ENCODE measurements at places on chromosomes 7 and 10.

DNA sequence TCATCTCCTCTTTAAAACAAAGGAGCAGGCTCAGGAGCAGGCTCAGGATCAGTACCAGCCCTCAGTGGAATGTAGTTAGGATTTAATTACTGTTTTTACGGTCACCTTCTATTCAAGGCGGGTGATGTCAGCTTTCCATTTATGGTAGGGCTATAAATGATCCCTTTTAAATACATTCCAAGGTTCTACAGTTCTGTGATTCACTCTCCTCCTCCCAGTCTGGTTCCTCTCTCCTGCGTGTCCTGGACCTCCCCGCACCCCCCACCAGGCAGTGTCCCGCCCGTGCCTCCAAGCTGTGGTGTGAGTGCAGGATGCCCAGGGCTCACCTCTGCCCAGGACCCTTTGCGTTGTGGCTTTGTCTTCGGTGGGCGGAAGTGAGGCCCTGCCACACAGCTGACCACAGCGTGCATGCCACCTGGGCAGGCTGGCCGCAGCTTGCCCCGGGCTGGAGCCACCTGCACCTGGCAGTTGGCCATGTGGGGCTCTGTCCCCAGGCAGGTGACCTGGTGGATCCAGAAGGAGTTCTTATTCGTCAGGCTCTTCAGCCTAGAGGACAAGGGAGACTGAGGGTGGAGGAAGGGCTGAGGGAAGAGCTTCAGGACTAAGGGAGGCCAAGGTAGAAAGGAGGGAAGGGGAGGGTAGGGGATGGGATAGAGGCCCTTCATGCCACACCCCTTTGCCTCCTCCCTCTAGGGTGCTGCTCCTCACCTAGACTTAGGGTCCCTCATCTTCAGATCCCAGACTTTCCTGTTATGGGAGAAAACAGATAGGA, 9.1 kb downstream of the LOXL4 start:
- DNase-seq, result no peak

DNA sequence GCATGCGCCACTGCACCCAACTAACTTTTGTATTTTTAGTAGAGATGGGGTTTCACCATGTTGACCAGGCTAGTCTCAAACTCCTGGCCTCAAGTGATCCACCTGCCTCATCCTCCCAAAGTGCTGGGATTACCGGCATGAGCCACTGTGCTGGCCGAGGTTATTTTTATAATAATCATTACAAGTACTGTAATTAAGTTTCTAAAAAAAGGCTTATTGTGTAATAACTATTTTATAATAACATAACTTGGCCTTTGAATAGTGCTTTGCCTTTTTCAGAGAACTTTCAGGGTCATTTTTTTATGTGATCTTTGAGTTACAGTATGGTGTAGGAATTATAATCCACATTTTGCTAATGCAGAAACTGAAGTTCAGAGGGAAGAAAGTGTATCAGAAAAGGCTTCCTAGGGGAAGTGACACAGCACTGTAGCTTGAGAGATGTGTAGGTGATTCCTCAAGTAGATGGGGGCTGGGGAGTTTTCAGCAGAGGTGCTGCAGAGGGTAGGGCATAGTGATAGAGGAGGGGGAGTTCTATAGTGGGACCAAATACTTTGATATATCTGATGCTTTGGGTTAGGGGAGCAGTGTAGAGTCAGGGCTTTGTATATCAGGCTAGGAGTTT, 9.2 kb upstream of the SYPL1 start:
- no peak for DNase-seq

GRCh38 chr7:127838816-127839415, 186.9 kb downstream of the SND1 start:
- DNase-seq, result no peak

DNA sequence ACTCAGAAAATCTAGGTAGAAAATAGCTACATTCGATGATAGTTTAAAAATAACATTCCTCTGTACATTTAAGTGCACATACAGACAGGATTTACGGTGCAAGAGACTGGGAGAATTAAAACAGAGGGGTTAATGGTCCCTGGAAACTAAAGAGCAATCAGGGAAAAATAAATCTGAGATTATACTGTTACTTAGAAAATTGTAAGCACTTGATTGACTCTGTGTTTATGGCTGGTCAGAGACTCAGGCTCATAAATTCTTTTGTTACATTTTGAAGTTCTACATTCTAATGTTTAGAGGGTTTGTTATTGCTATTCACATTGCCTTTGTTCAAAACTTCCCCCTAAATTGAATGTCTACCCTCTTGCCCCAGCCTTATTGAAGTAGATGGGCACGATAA, 54.4 kb downstream of the CDCA7L start:
- DNase-seq, result no peak

DNA sequence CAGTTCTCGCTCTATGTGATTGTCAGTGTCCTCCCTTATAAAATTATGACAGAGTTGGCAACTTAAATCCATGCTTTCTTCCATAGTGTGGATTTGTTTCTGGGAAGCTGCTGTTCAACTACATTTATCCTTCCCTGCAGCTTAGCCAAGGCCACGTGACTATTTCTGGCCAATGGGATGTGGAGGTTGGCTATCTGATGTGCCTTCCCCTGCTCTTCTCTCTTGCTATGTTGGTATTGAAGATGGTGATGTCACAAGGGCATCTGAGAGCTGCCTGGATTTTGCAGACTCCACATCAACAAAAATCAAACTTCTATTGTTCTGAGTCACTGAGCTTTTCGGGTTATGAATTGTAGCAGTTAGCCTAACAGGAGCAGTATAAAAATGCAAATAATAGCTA, 164.9 kb upstream of the RHOBTB1 start:
- no peak for DNase-seq

DNA sequence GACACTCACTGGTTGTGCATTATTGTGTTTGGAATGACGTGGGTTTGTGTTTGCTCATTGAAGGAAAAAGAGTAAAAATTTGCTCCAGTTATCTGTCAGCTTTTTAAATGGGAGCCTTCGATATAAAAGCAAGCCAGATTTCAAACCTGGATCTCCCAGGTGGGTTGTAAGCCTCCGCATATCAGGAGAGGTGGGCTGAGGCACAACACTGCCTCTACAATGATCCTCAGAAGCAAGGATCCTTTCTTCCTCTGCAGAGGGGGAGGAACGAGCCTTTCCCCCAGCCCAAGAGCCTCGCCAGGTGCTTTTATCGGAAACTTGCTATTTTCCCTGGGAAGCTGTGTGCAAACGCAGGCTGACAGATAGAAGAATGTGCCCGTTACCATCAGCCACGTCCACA, 331.0 kb upstream of the MGMT start:
- DNase-seq, result no peak

DNA sequence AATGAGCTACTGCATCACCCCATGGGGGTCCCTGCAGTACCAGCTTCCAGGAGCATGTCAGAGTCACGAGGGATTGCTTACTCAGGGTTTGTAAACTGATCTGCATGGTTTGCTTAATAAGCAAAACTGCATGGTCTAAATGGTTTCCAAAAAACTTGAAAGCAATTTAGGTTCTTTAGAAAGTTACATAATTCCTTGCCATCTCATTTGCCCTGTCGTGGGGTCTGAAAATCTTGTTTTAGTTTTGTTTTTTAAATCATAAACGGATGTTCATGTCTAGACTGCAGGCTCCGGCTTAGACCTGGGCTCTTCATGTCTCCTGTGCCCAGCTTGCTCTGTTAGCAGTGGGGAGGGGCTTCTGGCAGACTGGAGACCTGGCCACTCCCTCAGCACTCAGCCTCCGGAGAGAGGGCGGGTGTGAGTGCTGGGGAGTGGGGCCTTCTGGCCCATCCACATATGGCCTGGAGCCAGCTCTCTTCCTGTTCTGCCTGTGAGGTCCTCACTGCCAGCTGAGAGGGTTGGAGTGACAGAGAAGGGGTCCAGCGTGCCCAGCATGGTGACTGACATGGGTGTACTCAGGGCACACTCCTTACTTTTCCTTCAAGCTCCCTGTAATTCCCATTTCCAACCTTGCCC, 17.5 kb downstream of the PRF1 start:
- no peak for DNase-seq

GRCh38 chr10:122143238-122143841, 127.8 kb upstream of the BTBD16 start:
- DNase-seq, result no peak

- no peak for DNase-seq
Measured at GRCh38 chr7:33905389-33906032, at the start of gene BMPER. TSS of gene BMPER (plus strand) at chr7:33905539. CDS start at chr7:33905614, 75 bp downstream.

DNA sequence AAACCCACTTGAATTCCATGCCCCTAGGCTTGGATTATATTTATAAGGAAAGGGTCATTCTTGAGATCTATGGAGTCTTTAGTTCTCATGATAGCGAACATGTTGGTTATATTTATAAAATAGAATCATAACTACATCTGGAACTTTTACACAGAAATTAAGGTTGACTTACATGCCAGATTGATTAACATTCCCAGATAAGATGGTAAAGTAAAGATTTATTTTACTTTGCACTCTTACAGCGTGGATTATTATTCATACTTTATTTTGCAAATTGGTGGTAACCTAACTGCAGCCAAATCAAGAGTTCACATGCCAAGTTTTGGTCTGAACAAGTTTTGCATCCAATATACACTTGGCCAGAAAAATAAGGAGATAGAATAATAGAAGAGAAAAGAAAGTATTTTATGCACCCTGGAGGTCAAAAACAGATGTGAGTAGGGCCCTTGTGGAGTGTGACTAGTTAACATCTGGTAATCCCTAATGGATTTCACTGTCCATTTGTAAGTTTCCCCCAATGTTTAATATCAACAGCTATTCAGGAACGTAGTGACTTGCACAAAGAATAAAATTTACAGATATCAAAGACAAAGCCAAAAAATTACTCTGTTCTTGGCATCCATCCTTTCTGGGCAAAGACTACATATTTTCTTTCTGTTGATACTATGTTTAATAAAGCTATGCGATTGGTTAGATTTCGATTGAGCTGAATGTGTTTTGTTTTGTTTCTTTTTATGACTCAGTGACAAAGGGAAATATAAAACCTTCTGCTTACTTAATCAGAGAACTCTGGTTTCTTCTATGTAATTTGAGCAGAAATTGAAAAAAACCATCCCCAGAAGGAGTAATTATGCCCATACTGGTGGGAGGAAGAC, 10.1 kb upstream of the TMEM26 start:
- no peak for DNase-seq

GRCh38 chr10:91672021-91672608, 39.2 kb upstream of the PPP1R3C start:
- DNase-seq, result no peak

- DNase-seq, result no peak
Measured at GRCh38 chr10:97914171-97914836, 64.7 kb downstream of the GOLGA7B start.

DNA sequence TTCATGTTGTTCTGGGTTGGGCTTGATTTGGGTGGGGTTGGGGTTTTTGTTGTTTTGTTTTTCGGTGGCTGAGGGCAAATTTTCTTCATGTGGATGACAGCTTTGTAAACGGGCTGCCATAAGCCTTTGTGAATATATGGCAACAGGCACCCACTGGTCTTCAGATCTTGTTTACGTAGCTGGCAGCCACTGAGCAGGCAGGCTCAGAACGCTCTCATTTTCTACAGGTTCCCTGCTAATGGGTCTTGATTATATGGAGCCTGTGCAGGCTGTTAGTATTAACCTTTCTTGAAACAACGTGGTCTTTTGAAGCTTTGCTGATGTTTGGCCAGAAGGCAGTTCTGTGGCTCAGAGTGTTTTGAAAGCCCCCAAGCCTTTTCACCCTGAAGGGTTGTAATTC, 199.7 kb downstream of the TNS3 start:
- no peak for DNase-seq

GRCh38 chr10:43964486-43964885, 315.8 kb upstream of the ZNF32 start:
- no peak for DNase-seq

GRCh38 chr7:66173856-66174255, 31.3 kb upstream of the TPST1 start:
- DNase-seq, result no peak

- DNase-seq, result no peak
Measured at GRCh38 chr10:3397231-3397630, 224.6 kb upstream of the PITRM1 start.

- DNase-seq, result no peak
Measured at GRCh38 chr10:61987537-61987936, 86.0 kb downstream of the ARID5B start.

DNA sequence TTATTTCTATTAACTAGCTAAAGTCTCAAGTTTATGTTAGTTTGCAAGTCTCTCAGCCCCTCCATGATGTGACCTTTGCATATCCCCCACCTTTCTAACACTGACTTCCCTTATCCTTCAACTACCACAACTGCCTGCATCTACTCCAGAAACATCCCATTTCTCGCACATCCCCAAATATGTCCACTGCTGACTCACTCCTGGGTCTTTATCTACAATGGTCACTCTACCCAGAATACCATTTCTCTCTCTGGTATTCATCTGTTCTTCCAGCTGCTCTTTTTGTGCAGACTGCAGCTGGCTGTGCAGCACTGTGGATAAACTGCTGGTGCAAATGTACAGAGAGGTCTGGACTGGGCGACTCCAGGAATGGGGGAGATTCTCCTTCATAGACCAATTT, 32.7 kb upstream of the PRSS1 start:
- DNase-seq, result no peak

DNA sequence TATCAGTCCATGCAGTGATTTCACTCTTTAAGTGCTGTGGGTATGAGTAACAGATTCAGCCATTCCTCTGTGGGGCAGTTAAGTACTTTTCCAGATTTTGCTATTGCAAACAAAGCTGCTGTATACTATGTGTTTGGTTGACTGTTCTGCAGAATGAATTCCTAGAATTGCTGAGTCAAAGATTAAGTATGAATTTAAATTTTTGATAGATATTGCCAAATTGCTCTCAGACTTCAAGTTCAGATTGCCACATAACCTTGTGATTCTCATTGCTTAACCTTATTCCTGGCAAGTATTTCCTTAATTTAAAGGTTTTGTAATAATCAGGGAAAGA, 21.6 kb upstream of the SAR1A start:
- DNase-seq, result no peak

DNA sequence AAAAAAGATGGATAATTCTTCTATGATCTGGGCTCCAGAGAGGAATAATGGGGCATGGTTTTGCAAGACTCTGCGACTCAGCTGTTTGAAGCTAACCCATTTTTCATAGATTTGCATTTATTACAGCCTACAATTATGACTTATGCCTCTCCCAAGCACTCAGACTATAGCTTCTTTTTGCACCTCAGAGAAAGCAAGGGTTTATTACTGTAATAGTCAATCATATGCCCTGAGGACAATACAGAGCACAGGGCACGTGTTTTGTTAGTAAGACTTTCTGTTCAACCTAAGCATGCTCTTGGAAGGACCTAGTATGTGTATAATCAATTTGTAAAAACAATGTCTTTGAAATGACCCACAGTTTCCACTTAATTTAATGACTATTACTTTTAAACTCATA, 221.2 kb downstream of the PARD3 start:
- no peak for DNase-seq

- DNase-seq, result no peak
Measured at GRCh38 chr7:138768241-138768640, 29.6 kb upstream of the TMEM213 start.

GRCh38 chr10:128275388-128276177, 149.4 kb upstream of the MKI67 start:
- DNase-seq, result no peak

Data from stimulated activated naive CD4-positive, alpha-beta T cell treated with Interleukin-2 at 50 U/mL for 16 hours (primary cell).